ENCODE measurements at places on chromosomes 2 and 18. TPM values are rescaled to one million over a fixed set of nuclear protein-coding genes. Genes with fewer than 3 reads are reported as not detected.

Gene RHOB
- 1,323 TPM for total RNA-seq

Gene TLX2
- total RNA-seq: 1.2 TPM

Gene DSG3
- not detected for total RNA-seq

Gene CHRND
- total RNA-seq: not detected

Gene NFATC1
- 13.8 TPM for total RNA-seq

GRCh38 chr2:63301481-63301880, 250.9 kb downstream of the OTX1 start:
- DNase-seq: no peak

Data from sigmoid colon (tissue), 7 donors.